ENCODE measurements at places on chromosomes 6 and 20.

- DNase-seq, result no peak
Observed at GRCh38 chr6:169990095-169991030, 238.9 kb downstream of the ERMARD start.

DNA sequence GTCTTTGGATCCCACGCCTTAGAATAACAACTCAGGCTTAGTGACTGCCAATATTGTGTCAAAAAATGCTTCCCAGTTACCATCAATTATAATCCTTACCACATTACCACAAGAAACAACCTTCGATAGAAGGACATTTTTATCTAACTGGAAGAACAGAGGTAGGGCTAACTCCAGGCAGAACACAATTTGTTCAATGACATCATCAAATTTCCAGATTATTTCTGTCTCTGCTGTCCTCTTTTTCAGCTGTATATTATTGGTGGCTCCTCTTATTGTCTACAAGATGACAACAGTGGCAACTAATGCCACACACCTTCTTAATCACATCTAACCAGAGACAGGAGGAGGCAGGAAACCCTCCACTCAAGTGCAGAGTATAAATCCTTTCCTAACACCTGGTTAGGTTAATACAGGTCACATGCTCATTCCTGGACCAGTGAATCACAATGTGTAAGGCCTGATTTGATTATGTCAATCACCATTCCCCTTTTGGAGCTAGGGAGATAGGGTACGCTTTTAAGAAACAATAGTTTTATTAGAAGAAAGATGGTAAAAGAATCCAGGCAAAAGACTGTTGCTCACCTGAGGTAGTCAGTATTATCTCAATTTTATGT lies 18.0 kb downstream of the KHDC1L start:
- DNase-seq, result no peak

DNA sequence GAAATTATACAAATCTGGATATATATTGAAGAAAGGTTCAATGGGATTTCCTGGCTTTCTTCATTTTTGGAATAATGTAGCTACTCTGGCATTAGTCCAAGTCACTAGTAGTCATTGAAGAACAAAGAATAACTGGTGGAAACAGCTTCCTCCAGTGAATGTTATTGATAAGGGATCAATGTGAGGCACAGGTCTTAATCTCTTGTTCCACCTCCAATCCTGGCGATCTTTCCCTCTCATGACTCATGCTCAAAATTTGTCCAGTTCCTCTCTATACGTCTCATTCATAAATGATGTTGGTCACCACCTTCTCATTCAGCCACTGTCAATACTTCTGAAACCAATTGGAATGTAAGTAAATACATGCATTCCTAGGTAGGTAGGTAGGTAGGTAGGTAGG lies 185.0 kb upstream of the BMP2 start:
- DNase-seq, result no peak

- DNase-seq, result no peak
Observed at GRCh38 chr6:96844530-96844929, 7.3 kb upstream of the GPR63 start.

GRCh38 chr6:79212859-79213258 lies 21.6 kb downstream of the HMGN3 start:
- no peak for DNase-seq

DNA sequence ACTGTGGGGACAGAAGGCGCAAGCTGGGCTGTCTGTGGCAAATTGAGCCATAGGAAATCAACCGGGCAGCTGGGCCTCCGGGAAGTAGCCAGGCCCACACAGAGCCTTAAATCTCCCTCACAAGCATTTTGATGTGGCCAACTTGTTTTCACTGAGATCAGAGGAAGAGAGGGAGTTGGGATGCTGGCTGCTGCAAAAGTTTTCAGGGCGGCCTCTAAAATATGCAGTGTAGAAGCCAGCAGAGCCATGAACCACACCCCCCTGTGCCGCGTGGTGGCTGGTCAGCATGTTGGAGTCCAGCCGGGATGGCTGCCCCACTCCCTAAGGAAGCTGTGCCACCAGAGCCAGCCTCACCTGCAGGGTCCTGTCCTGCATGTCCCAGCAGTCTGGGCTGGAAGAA lies 167.4 kb downstream of the CDC5L start:
- DNase-seq, result no peak

All from NK-92 treated with Interleukin-12 subunit alpha and Interleukin-12 subunit beta, amount 100 ng/mL, for 24 hours (cell line).